OCI-M1 (cell line): ENCODE measurements at places on chromosomes 2 and 18.

DNA sequence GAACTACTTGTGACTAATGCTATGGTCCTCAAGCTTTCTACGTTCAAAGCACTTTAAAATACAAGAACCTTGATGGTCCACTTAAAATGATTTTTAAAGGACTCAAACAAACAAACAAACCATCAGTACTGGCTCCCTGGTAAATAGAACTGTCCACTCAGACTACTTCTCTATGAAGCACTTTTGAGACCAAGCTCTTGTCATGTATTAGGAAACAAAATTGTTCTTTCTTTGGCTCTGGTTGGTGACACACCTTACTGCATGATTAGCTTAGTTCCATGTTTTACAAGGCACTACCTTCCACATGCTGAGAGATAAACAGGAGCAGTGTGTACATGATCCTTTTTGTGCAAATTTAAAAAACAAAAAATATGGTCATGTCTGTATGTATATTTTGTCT is 19.7 kb downstream of the DARS1 start:
- DNase-seq = no peak

GRCh38 chr2:188668017-188668680 is 306.0 kb upstream of the COL3A1 start:
- DNase-seq = peak; percentile 34

DNA sequence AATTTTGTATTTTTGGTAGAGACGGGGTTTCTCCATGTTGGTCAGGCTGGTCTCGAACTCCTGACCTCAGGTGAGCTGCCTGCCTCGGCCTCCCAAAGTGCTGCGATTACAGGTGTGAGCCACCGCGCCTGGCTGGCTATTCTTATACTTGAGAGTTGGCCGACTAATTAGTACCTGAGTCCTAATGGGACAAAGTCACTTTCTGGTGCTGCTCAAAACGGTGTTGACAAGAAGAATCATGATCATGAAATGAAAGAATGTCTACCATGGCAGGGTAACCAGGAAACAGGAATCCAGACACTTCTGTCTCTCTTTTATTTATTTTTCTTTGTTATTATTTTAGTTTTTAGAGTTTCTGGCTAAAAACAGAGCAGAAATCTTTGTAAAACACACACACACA is 54.7 kb upstream of the RAB6D start:
- no peak for DNase-seq

DNA sequence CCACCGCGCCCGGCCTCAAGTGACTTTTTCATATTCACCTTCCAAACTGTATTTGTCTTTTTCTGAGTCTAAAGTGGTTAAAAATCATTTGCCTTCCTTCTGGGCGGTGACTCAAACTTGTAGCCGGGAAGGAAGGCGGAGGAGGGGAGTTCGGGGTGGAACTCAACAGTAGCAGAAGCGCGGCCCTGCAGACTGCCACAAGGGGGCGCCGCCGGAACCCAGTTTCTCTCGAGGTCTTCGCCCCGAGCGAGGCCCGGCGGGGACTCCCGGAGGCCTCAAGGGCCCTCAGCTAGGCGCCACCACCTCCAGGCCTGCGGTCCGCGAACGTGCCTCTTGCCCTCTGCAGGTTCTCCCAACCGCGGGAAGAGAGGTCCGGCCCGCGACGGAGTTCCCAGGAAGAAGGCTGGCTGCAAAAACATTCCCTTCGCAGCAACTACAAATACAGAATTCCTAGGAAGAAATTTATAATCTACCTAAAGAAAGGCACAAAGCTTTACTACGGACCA is 16.8 kb upstream of the ITM2C start:
- peak; percentile 44 for DNase-seq

- DNase-seq = no peak
Observed at GRCh38 chr2:70553334-70553583, 367 bp downstream of the TGFA start.

- DNase-seq = no peak
Observed at GRCh38 chr2:47254464-47254863, 99.4 kb upstream of the STPG4 start.

- no peak for DNase-seq
Observed at GRCh38 chr2:179349670-179350303, 85.2 kb upstream of the SESTD1 start.

GRCh38 chr2:60707750-60708371 is 48.2 kb upstream of the PAPOLG start:
- peak; percentile 74 for DNase-seq

DNA sequence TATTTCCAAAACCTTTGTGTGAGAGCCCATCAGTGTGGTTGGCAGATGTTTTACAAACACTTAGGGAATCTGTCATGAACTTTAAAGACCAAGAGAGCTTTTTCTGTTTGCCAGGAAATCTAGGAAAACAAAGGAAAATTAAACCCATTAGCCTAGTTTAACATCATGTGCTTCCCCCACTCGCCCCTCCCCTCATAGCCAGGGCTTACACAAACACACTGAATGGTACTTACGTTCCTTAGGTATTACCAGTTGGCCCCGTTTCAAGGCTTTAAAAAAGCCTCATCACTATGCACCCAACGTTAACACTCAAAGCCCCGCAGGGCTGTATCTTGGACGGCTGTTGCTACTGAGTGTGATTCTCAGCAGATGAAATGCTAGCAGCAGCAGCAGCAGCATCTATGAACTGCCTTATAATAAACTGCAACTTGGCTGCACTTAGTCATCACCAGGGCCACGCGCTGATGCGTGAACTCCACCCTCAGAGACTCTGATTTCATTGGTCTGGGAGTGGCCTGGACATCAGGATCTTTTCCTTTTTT is 20.1 kb upstream of the TTC39C start:
- DNase-seq = no peak

DNA sequence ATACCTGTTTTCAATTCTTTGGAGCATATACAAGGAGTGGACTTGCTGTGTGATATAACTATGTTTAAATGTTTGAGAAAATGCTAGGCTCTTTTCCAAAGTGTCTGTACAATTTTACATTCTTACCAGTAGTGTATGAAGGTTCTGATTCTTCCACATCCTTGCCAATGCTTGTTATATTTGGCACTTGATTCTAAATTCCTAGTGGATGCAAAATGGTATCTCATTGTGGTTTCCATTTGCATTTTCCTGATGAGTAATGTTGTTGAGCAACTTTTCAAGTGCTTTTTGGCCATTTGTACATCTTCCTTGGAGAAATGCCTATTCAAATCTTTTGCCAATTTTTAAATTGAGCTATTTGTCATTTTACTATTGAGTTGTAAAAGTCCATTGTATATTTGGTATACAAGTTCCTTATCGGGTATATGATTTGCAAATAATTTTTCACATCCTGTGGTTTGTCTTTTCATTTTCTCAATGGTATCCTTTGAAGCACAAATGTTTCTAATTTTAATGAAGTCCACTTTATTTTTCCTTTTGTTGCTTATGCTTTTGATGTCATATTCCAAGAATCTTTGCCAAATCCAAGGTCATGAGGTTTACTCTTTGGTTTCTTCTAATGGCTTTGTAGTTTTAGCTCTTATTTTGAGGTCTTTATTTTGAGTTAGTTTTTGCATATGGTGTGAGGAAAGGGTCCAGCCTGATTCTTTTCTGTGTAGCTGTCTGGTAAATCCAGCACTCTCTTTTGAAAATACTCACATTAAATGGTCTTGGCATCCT is 33.2 kb upstream of the CWC22 start:
- peak; percentile 22 for DNase-seq
